ENCODE measurements at places on chromosomes 5 and 9.

DNA sequence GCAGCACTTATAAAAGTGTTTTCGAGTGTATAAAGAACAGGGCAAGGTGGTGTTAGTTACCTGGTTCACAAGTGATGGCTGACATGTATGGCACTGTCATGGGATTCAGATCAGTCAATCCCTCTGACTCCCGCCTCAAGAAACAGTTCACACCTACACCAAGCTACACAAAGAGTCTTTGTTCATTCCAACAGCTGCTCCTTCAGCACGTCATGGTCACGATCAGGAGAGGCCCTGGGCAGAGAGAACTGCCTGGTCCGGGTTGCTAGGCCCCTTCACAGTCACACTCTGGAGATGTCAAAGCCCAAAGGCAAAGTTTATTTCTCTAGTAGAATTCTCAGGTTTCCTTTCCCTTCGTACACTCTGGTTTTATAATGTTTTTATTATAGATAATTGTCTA, 426.7 kb downstream of the ZSWIM6 start:
- DNase-seq, result no peak

DNA sequence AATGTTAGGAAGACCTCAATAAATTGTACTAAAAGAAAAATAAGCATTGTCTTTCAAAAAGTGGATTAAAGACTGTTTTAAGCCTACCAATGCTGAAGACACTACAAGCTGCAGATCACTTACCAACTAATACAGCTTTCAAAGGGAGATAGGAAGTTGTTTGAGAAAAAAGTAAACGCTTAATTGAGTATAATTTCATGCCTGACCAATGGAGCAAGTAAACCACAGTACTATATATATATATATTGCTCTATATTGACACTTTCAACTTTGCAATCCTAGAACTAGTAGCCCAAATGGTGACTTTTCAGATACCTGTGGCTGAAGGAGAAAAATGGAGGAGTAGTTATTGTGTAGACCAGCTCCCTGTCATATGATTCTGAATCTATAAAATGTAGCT, 85.7 kb downstream of the FREM1 start:
- no peak for DNase-seq

DNA sequence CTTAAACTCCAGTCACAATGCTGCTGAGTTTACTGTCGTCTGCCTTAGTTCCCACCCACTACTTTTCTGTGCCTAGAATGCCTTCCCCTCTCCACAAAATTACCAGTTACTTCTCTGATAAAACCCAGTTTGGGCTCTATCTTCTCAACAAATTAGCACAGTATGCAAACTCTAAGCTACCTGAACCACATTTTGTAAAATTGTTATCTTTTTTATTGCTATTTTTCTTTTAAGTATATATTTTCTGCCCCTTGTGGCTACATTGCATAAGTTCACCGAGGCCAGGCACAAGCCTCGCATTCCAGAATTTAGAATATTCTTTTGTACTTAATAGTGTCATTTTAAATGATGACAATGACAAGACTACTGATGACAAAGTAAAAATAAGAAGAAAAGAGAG, 60.0 kb downstream of the POU5F2 start:
- DNase-seq, result no peak

- no peak for DNase-seq
Observed at GRCh38 chr9:21812415-21812814, 10.0 kb downstream of the MTAP start.

GRCh38 chr5:178353461-178353860, 120.9 kb upstream of the PHYKPL start:
- DNase-seq, result no peak

DNA sequence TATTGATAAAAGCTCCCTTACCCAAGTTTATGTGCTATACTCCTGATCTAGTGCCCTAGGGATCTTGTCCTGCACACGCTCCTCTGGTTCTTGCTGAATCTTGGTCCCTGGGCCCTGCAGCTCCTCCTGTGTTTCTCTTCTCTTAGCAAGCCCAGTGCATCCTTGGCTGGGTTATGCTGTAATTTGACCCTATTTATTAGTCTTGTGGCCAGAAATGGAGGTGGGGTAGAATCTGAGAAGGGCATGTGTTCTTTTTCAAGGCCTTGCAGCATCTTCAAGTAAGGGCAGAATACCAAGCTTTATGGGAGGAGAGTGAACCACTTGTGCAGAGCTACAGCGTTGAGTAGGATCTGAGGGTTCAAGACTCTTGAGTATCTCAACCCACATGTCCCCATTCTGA, 366.8 kb downstream of the FAM170A start:
- DNase-seq, result no peak

DNA sequence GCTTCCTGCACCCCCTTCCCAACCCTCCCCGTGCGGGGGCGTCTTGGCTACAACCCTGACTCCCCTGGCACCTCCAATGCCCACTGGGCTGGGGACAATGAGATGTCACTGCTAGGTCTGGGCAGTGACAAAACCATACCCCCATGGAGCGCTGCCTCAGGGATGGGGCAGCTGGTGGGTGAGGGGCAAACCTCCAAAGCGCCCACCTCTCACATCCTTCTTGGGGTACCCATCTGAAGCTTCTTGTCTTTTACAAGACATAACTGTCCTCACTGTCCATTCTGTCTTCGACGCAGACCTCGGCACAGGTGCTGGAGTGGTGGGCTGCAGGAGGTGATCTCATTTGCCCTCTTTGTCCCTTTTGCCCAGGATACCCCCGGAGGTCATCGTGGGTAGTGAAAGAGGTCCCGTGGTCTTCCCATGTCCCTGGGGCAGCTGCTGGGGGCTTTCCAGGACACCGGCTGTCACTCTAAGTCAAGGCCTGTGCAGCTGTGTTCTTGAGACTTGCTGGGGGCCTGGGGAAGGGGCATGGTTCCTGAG, 27.8 kb upstream of the CSF1R start:
- DNase-seq, result no peak

- DNase-seq, result no peak
Observed at GRCh38 chr9:94084314-94084713, at the start of gene PTPDC1. PTPDC1 (plus strand) TSS chr9:94084464; CDS start chr9:94084531, 67 bp downstream.

DNA sequence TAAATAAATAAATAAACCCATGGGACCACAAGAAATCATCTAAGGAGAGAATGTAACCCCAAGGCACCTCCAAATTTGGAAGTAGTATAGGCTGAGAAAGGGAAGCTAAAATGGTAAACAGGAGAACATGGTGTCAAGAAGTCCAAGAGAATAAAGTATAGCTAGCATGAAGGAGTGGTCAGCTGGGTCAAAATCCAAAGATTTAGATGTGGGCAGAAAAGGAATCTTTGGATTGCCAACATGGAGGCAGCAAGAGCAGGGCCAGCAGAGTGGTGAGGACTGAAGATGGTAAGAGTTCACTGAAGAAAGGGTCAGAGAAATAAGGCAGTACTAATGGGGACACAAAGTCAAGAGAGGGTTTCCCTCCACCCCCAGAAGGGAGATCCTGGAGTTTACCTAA, 53.0 kb downstream of the TSSK1B start:
- DNase-seq, result no peak

DNA sequence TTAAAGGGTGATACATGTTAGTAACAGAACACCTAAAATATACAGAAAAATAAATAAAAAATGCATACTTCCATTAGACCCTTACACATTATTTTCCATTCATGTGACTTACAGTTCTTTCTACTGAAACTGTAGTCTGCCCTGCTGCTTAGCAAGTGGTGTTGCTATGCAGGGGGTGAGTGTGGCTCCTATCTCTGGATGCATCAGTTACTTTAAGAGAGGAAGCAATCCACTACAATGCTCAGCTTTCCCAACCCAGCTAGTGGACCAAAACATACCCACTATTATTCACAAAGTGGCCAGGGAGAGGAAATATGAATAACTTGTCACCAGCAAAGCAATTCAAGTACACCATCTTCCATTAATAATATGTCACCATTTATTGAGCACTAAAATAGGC, 121.8 kb downstream of the DOCK2 start:
- DNase-seq, result no peak

GRCh38 chr9:21965401-21965951, 28.7 kb downstream of the CDKN2A start:
- DNase-seq, result no peak

- no peak for DNase-seq
Observed at GRCh38 chr5:71586052-71586940, 844 bp upstream of the MCCC2 start.

DNA sequence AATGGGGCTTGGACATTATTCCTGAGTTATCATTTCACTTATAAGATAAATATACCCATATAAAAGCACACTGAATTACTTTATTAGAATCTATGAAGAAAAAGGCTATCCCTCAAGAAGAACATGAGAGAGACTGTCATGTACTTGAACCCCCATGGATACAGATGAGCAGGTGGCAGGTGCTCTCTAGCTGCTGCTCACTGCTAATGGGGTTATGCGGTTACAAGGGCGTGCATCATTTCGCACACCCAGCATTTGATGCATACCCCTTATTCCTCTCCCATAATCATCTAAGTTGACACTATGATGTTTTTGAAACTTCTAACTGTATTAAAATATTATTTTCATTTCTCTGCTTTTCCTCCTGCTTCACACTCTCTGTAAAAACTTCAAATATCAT, 16.4 kb downstream of the ITK start:
- DNase-seq, result no peak

GRCh38 chr5:115599502-115599901, 2.8 kb downstream of the TICAM2 start:
- no peak for DNase-seq

DNA sequence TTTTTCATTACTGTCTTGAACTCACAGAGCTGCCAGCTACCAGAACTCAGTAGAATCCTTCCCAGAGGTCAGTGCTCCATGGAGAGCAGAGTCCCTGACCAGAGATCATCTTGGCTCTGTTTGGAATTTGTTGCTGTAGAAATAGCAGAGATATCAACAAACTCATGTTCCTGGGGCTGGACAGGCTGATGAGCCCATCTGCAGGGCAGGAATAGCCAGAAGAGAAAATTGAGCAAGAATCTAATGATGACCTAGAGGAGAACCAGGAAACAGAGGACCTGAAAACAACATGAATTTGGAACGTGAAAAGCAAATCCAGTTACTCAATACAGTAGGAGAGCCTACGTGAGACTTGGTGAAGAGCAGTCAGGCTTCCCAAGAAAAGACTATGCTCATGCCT, 437.8 kb downstream of the PLK2 start:
- DNase-seq, result no peak

DNA sequence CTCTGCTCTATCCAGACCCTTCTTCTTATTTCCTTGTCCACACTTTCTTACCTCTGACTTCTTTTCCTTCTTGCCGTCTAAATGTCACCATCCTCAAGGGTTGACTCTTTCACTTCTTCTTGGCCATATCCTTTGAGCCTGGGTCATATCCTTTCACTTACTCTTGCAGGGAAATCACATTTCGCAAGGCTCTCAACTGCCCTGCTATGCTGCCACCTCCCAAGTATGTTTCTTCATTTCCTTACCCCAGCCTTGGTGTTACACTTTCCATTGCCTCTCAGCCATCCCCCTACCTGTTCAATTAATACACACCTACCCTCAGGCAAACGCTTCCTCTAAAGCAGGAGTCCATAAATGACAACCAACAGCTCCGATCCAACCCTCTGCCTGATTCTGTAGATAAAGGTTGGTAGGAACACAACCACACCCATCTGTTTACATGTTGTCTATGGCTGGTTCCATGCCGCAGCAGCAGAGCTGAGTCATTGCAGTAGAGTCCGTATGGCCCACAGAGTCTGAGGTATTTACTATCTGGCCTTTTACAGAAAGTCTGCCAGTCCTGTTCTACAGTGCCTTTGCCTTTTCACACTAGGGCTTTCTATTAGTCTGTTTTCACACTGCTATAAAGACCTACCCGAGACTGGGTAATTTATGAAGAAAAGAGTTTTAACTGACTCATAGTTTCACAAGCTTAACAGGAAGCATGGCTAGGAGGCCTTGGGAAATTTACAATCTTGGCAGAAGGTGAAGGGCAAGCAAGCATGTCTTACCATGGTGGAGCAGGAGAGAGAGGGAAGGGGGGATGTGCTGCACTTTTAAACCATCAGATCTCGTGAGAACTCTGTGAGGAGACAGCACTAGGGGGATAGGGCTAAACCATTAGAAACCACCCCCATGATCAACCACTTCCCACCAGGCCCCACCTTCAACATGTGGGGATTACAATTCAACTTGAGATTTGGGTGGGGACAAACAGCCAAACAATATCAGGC, 97.9 kb downstream of the SV2C start:
- DNase-seq, result peak; percentile 53

DNA sequence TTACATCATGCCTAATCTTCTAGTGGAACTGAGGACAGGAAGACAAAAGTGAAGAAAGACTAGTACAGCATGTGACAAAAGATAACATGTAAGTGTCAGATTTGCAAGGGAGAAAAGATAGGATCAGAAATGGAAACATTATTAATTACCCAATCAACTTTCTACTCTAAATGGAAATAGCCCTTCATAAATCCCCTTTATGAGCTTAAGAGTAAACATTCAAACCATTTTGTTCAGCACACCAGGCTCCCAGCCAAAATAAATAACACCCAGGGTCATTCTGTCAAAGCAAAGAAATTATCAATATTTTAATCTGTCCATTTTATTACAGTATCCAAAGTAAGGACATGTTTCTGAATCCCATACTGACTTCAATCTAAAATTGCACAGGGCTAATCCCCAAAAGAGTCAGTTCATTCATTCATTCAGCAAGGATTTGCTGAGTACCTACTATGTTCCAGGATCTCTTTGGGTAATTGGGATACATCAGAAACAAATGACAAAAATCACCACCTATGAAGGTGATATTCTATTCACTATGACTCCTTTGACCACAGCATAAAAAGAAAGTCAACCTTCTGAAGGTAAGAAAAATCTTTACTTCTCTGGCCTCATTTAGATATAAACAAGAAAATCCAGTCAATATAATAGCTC, 5.3 kb downstream of the PRELID2 start:
- no peak for DNase-seq

DNA sequence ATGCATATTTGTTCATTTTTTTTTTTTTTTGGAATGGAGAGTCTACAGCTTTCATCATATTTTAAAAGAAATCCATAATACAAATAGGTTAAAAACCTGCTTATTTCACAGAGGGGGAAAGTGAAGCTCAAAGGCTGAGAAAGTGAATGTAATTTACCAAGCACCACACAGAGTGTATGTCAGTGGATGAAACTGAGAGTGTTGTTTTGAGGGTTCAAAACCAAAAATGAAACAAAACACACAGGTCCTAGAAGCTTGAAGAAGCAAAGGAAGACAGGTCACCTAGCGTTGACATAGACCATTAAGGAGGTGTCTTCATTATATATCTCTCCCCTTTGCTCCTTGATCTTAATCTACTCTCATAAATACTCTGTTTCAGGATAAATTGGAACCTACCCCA, 7.5 kb downstream of the NMUR2 start:
- no peak for DNase-seq

DNA sequence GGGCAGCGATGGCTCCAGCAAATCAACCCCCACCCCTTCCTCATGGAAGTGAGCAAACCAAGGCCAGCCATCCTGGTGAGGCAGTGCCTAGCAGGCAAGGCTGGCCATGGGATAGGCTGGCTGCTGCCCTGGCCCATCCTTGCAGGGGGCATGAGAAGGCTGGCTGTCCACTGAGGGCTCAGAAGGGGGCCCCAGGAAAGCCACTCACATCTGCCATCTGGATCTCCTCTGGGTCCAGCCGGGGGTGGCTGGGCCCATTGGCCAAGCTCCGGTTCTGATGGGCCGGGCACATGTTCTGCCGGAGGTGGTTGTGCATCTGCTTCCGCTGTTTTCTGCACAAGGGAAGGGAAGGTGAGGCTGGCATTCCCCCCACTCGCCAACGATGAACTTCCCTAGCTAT, 57.1 kb downstream of the PSD2 start:
- no peak for DNase-seq

- no peak for DNase-seq
Observed at GRCh38 chr9:3035579-3036332, 191.9 kb upstream of the PUM3 start.
